Left hindlimb (tissue), 1 donor: ENCODE measurements at places on chromosomes 1 and 21.

DNA sequence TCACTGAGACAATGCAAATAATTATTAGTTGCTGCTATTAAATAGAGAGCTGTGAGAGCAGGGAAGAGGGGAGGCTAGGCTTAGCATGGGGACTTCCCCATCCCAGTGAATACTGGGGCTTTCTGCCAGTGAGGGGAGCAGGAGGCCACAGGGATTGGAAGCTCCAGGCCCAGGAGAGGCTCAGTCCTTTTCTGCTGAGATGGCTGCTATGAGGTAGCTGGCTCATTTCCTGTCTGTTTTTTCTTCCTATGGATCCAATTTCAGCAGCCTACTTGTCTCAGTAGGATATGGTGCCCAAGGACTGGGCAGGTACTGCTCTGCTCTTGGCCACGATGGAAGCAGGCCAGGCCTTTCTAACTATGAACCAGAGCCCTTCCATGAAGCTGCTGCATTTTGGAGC is 10.0 kb downstream of the STMN1 start:
- no peak for DNase-seq

DNA sequence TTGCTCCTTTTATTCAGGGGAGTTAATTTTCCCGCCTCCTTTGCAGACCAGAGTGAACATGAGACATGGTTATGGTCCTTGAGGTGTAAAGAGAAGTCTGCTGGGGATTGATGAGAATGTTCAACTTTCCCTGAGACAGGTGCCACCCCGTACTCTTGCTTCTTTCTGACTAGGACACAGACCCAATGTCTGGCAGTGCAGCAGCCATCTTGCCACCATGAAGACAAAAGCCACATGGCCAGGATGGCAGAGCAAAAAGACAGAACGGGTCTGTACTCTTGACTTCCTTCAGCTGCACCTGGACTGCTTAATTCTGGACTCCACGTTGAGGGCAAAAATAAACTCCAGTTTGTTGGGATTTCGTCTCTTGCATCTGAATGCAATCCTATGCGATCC is 54.1 kb downstream of the KLHDC7A start:
- no peak for DNase-seq

- DNase-seq = no peak
Measured at GRCh38 chr1:107538502-107538901, 397.7 kb downstream of the NTNG1 start.

DNA sequence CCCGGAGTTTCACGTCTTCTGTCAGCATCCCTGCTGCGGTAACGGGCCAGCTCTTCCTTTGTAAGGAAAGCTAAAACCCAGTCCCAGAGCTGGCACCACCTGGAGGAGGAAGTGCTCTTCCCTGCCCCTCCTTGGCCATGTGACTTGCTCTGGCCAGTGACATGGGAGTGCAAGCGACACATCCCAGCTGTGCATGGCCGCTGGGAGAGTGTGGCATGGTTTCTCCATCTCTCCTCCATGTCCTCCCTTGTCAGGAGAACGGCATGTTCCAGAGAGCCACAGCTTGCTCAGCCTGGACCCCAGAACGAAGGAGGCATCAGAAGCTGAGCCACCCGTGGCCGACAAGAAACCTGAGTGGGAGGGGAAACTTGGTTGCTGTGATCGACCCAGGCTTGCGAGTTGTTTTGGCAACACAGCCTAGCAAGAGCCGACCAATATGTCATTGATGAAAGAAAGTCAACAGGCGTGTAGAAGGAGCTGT is 2.7 kb upstream of the PRXL2B start:
- DNase-seq = no peak

DNA sequence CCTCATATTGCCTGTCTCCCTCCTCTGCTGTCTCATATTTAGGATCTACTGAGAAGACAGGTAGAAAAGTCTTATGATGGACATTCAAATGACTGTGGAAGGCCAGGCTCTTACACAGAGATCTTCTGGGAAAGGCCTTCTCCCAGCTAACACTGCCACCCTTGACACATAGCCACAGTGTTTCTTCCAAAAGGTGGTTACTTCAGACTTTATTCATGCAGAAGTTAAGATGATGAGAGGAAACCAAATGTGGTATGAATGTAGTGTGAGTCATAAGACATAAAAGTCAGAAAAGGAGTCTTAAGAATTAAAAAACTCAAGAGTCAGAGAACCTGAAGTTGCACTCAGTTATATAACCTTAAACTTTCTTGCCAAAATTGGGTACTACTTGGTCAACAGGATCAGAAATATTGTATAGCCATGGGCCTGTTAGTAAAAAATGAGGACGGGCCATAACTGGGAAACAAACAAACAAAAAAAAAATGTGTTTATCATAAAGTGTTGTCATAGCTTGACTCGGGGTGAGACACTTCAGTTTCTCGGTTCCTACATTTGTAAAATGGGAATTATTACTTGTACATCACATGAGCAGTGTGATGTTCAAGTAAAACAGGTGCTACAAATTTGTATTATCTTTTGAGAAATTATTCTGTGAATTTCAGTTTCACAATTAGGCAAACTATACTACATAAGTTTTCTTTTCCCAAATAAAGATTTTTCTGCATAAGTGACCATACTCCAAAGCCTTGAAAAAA is 1.2 kb upstream of the DENND1B start:
- DNase-seq = no peak
